ENCODE measurements at places on chromosomes 5 and 9. TPM values are rescaled to one million over a fixed set of nuclear protein-coding genes. Genes with fewer than 3 reads are reported as not detected.

Gene GRXCR2
- total RNA-seq = not detected

Gene KIF4B
- total RNA-seq = not detected

DNA sequence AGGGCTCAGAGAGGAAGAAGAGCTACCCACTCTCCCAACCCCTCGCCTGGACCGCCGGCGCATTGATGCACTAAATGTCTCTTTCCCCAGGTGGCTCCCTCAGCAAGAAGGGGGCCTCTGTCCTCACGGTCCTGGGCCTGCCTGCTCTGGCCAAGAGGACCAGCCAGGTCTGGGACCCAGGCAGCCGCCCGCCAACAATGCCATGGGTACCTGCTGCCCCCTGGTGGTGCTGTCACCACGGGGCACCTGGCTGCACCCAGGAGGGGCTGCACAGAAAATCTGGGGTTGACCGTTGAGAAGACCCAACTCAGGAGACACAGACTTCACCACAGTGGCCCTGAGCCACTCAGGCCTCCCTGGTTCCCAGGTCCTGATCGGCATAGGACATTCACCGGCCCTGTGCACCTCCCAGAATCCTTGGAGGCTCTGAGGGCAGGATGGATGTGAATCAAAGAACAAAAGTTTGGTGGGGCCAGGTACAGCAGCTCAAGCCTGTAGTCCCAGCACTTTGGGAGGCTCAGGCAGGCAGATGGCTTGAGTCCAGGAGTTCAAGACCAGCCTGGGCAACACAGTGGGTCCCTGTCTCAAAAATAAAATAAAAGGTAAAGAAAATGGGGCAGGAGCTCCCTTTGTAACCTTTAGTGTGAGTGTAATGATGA is 2.4 kb upstream of the VAV2 start:
- no peak overlapping the region for H3K27ac ChIP-seq
- no peaks in the 10 kb centered on the region for H3K27me3 ChIP-seq
- H3K36me3 ChIP-seq = no peaks in the 10 kb centered on the region
- H3K4me3 ChIP-seq = no peak overlapping the region
- DNase-seq = peak; percentile 52

DNA sequence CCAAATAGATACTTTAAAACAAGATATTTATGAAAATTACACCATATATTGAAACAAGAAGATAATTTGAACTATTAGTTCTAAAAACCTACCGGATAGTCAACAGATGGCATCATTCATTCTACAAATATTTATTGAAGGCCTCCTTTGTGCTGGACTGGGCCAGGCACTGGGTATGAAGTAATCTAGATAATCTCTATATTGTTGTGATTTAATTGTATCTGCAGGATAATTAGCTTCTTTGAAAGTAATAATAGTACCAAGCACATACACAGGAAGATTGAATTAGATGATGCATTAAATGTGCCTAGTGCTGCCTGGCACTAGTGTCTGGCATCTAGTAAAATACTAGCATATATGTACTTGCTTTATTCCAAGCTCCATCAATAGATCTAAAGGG is 735.2 kb upstream of the DMAC1 start:
- H3K4me1 ChIP-seq = no peaks in the 10 kb centered on the region
- no peak overlapping the region for H3K27ac ChIP-seq
- DNase-seq = no peak
- no peaks in the 10 kb centered on the region for H3K27me3 ChIP-seq

- peak overlapping the region; percentile 63 for H3K27ac ChIP-seq
- no peaks in the 10 kb centered on the region for H3K27me3 ChIP-seq
- H3K36me3 ChIP-seq = no peaks in the 10 kb centered on the region
- no peak overlapping the region for H3K4me3 ChIP-seq
Observed at GRCh38 chr5:54743997-54744788, 226.6 kb downstream of the SNX18 start.

Data from breast epithelium (tissue), 4 donors.